ENCODE measurements at places on chromosomes 3 and 15.

GRCh38 chr15:79977431-79978054 is 6.5 kb upstream of the BCL2A1 start:
- DNase-seq = no peak

DNA sequence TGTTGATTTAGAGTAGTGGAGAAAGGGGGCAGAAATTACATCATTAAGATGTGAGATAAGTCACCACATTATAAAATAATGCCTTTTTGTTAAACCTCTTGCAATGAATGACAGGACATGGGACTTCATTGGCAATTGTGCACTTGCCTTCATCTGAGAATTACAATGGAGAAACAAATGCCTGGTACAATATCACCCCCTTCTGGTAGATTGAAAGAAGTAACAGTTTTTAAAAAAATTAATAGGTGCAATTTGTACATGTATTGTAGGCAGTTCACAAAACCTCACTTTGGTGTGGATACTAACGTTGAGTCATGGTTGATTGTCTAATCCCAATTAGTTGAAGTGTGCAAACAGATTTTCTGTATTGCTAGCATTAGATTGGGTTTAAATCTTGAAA is 4.6 kb upstream of the P2RY14 start:
- DNase-seq = no peak

- DNase-seq = no peak
Observed at GRCh38 chr15:48976444-48977088, 12.8 kb upstream of the SHC4 start.

DNA sequence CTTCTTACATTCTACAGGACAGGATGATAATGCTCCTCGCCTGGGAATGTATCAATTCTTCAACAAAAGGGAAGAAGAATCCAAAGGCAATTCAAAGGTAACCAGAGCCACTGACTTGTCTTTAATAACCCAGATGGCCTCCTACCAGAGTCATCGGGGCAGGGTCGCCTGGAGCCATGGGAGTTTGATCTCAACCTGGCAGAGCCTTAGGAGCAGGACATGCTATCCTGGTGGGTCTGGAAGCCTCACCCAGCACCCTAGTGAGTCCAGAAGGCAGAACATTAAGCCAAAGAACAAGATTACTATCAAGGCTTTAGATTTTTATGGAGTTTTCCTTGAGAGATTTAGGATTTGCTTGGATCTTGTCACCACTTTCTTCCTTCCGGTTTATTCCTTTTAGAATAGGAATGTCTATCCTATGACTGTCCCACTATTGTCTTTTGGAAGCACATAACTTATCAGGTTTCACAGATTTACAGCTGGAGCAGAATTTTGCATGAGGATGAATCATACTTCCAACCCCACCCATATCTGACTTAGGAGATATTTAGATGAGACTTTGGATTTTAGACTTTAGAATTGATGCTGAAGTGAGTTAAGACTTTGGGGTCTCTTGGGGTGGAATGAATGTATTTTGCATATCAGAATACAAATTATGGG is 330.3 kb upstream of the GOLIM4 start:
- no peak for DNase-seq

DNA sequence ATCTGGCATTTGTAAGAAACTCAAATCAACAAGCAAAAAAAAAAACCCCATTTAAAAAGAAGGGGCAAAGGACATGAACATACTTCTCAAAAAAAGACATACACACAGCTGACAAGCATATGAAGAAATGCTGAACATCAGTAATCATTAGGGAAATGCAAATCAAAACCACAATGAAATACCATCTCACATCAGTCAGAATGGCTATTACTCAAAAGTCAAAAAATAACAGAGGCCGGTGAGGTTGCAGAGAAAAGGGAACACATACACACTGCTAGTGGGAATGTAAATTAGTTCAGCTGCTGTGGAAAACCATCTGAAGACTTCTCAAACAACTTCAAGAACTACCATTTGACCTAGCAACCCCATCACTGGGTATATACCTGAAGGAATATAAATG is 199.4 kb upstream of the THBS1 start:
- DNase-seq = no peak

DNA sequence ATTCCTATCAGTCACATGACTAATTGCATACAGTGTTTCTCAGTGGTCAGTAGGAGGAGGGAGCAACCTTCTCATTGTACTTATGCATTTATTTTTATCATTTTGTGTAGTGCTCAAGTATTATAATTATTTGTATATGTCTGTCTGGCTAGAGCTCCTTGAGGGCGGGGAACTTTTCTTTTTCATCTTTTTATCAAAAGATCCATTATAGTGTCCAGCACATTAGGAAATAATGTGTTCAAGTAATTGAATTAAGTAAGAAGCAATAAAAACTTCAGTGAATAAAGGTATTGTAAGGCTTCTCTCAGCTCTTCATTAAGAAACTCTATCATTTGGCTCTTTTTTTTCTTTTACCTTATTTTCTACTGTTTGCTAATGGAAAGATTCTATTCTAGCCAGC is 18.8 kb downstream of the FGF7 start:
- DNase-seq = no peak

- no peak for DNase-seq
Observed at GRCh38 chr15:64311566-64311965, 44.4 kb downstream of the CSNK1G1 start.

DNA sequence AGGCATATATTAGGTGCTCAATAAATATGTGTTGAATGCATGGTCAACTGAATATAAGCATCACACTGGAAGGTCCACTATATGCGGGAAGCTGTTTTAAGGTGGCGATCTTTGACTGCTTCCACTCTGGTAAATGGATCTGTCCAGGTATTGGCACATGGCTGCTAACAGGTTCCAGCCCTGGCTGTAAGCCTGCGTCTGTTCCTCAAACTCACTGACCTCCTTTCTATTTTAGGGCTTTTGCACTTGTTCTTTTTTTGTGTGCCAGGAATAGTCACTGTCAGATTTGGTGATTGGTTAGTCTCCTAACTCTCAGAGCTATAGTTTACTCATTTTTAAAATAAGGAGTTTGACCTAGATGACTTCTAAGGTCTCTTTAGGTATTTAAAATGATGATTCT is 46.2 kb downstream of the ADAMTSL3 start:
- DNase-seq = no peak

DNA sequence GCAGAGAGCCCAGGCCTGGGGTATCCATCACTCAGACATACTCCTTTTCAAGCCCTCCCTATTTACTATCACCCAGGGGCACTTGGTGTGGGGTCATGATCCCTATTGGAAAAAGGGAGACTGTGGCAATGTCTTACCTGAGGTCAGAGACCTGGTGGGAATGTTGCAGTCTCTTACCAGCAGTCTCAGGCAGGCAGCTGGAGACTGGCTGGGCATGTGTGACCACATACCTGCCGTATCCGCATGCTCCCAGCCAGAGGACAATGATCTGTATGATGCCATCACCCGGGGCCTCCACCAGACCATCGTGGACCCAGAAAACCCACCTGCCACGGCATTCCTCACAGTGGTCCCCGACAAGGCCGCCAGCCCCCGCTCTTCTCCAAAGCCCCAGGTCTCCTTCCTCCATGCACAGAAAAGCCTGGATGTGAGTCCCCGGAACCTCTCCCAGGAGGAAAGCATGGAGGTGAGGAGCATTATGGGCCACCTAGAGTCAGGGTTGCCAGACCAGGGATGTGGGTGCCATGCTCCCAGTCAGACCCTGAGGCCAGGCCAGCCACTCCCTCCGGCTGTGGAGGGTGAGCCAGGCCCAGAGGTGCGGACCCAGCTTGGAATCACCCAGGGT is 5.9 kb downstream of the SH2D7 start:
- no peak for DNase-seq

GRCh38 chr3:180402471-180403073 is 199.4 kb upstream of the TTC14 start:
- no peak for DNase-seq

- no peak for DNase-seq
Observed at GRCh38 chr3:192867645-192868044, 50.0 kb downstream of the MB21D2 start.

DNA sequence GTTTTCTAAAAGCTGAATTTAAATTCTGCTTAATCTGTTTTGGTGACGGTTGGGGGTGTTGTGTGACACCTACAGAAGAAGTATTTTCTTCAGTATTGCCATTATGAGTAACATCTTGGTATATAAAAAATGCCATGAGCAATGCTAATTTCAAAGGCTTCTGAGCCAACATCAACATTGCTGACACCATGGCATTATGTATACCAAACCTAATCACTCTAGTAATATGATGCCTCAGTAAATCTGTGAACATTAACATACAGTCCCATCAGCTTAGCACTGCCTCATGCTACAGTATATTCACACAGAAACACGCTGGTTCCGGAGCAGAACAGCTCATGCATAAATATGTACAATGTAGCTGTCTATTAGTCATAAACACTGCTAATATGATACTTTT is 75.8 kb downstream of the ZPLD1 start:
- no peak for DNase-seq

- no peak for DNase-seq
Observed at GRCh38 chr3:46383211-46383950, 12.6 kb downstream of the CCR5 start.

- no peak for DNase-seq
Observed at GRCh38 chr15:45251888-45252287, at the start of gene SLC28A2. Gene SLC28A2 (plus strand): TSS chr15:45252234. CDS start chr15:45253216, 982 bp downstream.

DNA sequence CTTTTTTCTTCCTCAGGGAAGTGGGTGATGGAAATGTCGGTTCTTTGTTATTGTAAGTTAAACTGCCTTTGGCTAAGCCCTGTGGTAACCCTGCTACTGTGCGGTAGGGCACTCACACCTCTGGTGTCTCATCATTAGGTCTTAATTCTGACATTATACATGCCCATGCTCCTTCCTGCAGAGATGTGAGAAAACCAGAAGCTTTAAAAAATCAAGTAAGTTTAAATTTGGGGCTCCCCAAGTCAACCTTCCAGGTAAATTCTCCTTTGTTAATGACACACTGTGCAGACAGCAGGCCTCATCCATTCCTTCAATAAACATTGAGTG is 155.8 kb downstream of the FAM43A start:
- no peak for DNase-seq

- DNase-seq = no peak
Observed at GRCh38 chr15:99324082-99324620, 72.9 kb downstream of the LRRC28 start.

- no peak for DNase-seq
Observed at GRCh38 chr3:141368925-141369794, 856 bp downstream of the ZBTB38 start.

GRCh38 chr3:187992609-187993008 is 161.3 kb upstream of the LPP start:
- DNase-seq = no peak

DNA sequence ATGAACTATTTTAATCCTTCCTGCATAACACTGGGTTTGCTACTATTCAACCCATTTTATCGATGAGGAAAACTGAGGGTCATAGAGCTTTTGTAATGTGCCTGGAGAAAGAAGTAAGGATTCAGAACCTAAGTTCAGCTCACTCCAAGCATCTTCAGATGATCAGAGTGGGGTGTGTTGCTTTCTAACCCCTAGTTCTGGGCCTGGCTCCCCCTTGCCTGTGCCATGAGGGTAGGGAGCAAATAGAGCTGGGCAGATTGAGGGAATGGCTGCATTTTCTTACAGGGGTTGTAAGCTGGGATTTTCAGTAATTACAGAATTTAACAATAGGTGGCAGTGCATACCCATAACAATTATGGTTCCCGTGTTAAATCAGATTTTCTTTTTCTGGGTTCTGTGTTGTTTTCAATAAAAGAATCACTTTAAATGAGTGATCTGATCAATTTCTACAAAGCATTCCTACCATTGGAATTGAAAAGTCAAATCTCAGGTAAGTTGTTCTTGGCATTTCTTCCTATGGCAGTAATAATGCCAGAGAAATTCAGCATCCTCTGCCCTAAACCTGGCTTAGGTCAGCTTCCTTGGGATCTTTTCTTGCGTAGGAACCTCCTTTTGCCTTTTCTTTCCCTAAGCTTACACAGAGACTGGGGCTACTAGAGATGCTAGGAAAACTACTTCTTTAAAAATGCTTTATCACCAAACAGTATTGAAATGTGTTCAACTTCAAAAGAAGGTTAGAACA is 103.8 kb upstream of the IL12A start:
- DNase-seq = no peak

DNA sequence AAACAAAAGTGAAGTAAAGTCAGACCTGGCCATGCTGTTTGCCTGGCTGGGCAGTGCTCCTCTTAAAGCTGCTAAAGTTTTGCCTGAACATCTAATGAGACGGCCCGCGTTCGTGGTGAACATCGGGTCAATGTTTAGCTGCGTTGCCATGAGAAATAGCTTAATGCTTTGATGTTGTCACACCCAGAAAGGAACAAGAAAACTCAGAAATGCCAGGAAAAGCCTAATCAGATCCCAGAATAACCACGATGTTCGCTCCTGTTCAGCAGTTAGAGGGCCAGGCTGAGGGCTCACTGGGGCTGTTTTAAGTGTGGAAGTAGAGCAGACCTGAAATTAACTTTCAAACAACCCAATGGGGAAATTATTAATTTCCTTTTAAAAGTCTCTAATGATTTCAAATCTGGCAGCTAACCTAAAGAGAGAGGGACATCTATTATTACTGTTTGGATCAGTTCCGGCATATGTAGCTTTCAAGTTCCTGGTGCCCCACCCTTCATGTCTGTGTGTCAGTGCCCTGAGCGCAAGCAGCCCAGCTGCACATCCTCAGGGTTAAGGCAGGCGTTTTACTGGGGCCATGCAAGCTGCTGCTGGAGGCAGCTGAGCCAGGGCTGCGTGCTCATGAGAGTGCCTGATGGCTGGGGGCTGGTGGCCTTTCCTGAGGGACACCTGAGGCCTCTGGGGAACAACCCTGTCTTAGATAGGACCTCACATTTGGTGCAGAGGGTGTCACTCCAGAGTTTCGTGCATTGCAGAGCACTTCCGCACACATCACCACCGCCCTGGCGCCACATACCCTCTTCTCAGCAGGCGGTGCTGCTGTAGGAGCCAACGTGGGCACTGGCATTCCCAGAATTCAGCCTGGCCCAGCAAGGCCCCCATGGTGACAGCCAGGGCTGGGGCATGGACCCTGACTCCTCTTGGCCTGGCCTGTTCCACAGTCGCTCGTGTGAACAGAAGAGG is 76.6 kb downstream of the LRRK1 start:
- DNase-seq = no peak

DNA sequence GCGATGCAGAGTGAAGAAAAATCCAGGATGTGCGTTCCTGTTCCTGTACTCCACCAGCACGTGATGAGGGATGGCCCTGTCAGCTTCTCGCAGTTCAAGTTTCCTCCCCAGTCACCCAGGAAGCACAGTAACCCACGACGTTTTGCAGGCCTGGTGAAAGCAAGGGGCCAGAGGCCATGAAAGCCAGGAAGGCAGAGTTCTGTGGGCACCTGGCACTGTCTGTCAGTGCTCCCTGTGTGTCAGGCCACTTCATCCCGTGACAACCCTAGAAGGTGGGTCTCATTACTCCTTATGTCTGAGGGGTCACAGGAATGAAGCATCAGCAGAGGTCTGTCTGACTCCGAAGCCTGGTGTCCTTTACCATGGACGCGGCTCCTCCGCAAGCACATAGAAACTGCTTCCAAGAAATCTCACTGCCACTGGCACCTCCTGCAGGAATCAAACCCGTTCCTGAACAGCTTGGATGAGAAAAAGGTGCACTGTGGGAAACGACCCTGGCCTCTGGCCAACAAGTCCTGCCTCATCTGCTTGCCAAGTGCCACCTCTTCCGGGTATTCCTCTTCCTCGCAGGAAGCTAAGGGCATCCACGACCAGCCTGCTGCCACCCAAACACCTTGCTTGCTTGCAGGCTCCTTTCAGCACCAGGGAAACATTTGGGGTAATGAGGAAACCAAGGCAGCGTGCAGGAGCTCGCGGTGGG is 14.6 kb downstream of the RAB43 start:
- DNase-seq = no peak

Data from suprapubic skin (tissue), 4 donors.